CD8-positive, alpha-beta T cell (primary cell): ENCODE measurements at places on chromosomes 4 and X.

GRCh38 chrX:102624105-102624504 lies 24.8 kb downstream of the ARMCX5 start:
- no peak for DNase-seq

DNA sequence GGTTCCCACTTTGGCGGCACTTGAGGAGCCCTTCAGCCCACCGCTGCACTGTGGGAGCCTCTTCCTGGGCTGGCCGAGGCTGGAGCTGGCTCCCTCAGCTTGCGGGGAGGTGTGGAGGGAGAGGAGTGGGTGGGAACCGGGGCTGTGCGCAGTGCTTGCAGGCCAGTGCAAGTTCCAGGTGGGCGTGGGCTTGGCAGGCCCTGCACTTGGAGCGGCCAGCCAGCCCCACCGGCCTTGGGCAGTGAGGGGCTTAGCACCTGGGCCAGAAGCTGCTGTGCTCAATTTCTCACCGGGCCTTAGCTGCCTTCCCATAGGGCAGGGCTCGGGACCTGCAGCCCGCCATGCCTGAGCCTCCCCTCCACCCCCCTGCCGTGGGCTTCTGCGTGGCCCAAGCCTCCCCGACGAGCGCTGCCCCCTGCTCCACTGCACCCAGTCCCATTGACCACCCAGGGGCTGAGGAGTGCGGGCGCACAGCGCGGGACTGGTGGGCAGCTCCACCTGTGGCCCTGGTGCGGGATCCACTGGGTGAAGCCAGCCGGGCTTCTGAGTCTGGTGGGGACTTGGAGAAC lies 474.3 kb downstream of the MID1IP1 start:
- DNase-seq, result no peak

DNA sequence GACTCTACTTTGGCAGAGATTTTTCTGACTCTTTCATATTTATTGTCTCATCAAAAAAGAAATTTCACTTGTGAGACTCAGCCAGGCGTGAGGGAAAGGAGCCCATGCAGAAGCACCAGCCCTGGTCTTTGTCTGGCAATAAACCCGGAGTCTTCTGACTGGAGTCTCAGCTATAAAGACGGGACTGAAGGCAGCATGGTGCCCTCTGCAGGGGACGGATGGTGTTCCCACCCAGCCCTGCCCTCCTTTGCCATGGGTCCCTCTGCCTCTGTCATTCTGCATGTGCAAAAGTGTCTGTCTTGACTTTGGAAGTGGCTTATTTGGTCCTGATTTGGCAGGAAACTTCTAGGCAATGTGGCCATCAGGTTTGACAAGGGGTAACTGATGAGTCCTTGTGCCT lies 14.2 kb downstream of the ZNF185 start:
- no peak for DNase-seq

GRCh38 chr4:71201817-71202576 lies 136.8 kb upstream of the SLC4A4 start:
- DNase-seq, result no peak

DNA sequence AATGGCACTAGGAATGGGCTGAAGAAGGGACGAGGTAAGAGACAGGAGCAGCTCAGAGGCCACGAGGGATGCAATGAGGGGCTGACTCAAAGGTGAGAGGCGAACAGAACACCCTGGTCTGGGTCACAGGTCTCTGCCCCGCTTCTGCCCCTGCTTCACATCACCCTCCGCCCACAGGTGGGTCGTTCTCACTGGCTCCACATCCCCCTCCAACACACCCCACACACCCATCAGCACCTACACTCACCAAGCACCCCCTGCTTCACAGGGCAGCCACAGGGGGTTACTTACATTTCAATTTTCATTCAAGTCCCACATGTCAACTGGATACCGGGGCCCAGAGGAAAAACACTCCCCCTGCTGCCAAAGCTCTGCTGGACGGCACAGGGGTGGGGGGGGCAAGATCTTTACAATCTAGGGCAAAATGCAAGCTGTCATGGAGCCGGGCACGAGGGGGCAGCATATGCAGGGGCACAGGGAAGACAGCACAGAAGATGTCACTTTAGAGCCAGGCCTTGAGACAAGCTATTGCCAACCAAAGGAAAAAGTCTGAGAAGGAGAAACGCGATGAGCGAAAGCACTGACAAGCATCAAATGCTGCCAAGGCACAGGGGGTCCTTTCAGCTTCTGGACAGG lies 94.0 kb downstream of the AFAP1 start:
- peak; percentile 35 for DNase-seq

DNA sequence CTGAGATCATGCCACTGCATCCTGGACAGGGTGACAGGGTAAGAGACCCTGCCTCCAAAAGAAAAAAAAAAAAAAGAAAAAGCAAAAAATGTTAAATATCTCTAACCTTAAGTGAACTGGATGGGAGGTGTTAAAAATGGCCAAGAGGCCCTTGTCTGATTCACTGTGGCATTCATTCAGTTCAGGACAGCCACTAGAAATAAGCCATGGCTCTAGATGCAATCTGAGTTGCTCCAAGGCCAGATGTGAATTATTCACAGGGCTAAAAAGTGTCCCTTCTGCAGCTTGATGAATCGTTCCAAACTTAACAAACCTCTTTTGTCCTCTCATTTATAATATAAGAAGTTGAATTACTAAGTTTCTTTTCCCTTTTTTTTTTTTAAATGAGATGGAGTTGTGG lies 63.7 kb upstream of the FBXW7 start:
- no peak for DNase-seq

GRCh38 chr4:105453550-105454205 lies 20.2 kb downstream of the PPA2 start:
- no peak for DNase-seq

DNA sequence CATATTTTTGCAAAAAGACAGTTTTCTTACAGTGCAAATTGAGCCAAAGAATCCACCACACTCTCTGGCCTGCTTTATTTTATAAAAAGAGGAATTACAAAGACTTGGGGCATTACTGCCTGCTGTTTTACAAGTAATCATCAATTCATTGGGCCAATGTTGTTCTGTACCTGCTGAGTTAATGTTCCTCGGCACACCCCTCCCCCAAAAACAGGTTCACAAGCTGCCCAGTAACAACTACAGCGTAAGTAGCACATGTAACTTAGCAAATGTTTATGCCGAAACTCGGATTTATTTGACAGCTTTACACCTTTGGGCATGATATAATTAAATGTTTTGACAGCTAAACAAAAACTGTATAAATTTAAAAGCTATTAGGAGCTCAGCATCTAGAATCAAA lies 214.6 kb upstream of the MAB21L2 start:
- DNase-seq, result no peak

DNA sequence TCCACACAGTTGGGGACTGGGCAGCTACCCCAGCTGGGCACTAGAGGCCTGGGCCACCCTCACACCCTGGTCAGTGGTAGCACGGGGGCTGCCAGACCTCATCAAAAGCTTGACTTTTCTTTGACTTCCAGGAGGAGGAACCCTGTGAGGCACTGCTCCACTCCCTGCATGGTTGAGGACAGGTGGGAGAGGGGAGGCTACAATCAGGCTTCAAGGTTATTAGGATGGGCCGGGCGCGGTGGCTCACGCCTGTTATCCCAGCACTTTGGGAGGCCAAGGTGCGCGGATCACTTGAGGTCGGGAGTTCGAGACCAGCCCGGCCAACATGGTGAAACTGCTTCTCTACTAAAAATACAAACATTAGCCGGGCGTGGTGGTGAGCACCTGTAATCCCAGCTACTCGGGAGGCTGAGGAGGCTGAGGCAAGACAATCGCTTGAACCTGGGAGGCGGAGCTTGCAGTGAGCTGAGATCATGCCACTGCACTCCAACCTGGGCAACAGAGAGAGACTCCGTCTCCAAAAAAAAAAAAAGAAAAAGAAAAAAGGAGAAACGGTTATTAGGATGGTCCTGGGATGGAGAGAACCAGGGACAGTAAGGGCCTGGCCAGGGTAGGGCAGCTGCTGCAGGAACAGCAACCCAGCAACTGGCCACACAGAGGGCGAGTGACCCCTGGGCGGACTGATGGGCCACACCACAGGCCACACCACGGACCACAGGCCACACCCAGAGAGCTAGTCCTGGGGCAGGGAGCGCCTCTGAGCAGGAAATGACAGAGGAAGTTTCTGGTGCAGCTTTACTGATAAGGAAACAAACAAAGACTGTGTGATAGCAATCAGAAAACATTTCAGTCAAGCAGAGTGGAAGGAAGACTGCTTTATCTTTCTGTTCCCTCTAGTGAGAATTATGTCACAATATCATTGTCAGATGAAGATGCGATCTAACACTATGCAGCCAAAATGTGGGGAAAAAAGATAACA lies 20.5 kb upstream of the OPN1LW start:
- DNase-seq, result peak; percentile 44

DNA sequence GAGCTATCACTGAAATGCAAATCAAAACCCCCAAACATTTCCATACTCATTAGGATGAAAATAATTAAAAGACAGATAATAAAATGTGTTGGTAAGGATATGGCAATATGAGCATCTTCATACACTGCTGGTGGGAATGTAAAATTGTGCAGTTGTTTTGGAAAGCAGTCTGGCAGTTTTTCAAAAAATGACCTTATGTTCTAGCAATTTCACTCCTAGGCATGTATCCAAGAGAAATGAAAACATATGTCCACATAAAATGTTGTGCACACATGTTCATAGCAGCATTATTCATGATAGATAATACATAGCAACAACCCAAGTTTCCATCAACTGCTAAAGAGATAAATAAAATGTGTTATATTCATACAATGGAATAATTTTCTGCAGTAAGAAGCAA lies 14.8 kb upstream of the GPRASP2 start:
- no peak for DNase-seq

DNA sequence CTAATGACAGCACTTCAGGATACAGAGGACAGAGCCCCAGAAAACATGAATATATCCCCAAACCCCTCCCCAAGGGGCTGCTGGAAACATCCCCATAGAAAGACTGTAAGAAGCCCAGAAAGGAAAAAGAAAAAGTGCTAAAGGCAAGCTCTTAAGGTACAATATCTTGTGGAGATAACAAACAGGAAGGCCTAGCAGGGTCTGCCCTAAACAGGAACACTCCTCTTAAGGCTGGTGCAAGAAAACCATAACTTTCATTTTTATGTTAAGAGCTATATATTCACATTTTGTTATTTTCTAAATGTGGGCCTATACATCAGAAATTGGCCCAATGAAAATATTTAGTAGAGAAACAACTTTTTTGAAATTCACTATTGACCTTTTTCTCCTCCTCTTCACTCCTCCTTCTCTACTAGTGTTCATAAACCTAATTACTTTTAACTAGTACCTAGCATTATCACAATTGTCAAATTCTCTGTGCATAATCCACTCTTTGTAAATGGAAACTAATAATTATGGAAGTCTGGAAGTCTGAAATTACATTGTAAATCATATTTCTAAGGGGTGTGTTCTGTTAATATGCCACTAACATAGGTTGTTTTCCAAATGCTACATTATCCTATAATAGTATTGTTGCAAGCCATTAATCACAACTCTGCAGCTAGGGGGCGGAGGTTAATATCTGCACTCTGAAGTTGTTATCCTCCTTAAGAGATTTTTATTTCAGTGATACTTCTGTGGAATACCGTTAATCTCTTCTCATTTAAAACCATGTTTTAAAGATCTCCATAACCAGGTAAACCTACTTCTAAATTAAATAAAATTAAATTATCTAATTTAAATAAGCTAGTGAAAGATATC lies 59.8 kb downstream of the CASK start:
- no peak for DNase-seq

GRCh38 chrX:155662282-155662681 lies 49.5 kb upstream of the TMLHE start:
- DNase-seq, result no peak

GRCh38 chr4:77025643-77026321 lies 50.0 kb downstream of the CCNI start:
- DNase-seq, result no peak

GRCh38 chr4:83257811-83258210 lies 26.8 kb downstream of the COQ2 start:
- no peak for DNase-seq

DNA sequence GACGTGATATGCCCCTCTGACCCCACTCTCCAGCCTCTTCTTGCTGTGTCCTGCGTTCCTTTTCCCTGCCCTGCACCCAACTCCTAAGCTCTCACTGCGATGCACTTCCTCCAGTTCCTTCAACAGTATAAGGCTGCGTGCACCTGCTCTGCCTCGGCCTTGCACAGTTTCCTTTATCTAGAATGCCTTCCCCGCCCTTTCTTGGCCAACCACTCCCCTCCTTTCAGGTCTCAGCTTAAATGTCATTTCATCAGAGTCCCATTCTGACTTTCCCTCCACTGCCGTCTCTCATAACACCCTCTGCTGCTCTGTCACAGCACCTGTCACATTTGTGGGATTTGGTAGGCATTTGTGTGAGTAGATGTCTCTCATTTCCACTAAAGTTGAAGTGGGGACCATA lies 58.4 kb upstream of the NEIL3 start:
- DNase-seq, result no peak

- DNase-seq, result no peak
Measured at GRCh38 chr4:107718351-107718965, 1.6 kb downstream of the PAPSS1 start.

GRCh38 chr4:53315300-53315699 lies 50.6 kb downstream of the SCFD2 start:
- DNase-seq, result no peak

DNA sequence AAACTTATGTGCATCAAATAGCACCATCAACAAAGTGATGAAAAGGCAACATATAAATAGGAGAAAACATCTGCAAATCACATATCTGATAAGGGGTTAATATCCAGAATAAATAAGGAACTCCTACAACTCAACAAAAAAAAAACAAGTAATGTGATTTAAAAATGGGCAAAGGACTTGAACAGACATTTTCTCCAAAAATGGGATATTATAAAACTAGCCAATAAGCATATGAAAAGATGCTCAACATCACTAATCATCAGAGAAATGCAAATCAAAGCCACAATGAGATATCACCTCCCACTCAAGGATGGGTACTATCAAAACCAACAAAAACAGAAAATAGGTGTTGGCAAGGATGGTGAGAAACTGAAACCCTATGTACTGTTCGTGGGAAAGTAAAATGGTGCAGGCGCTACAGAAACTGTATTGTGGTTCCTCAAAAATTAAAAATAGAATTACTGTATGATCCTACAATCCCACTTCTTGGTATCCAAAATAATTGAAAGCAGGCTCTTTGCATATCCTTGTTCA lies 2.4 kb downstream of the DNAJB14 start:
- DNase-seq, result no peak

GRCh38 chr4:26400132-26400531 lies 79.3 kb downstream of the RBPJ start:
- DNase-seq, result no peak

DNA sequence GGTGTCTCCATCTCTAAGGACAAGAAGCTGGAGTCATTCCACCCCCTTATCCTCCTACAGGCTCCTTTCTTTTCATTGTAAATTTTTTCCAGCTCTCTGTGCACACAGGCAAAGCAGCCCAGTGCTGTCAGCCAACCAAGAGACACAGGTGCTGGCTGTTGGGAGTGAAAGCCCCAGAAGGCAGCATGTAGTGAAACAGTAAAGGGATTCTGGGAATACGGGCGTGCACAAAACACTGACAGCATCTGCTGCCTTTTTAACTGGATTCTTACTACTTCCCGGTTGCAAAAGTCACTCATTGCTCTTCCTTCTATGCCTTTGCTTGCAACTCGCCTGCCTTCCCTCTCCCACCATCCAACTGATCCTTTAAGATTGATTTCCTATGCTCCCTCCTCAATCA lies 208.6 kb upstream of the PRPS2 start:
- DNase-seq, result no peak

- DNase-seq, result no peak
Measured at GRCh38 chr4:67161311-67161710, 384.0 kb downstream of the CENPC start.
